Activated CD4-positive, alpha-beta T cell treated with anti-CD3 and anti-CD28 coated beads, Interleukin-2, Interleukin-6, amounts not matched to agents 100 ng/mL and 50 ng/mL, durations not matched to agents 16 hours and 8 hours (primary cell): ENCODE measurements at places on chromosomes 16 and 17.
A peak's percentile ranks its signal among the peaks of the same experiment; 100 is the strongest.

- DNase-seq: peak; percentile 77
Observed at GRCh38 chr17:17836818-17837379, at the start of gene SREBF1. Gene SREBF1 (minus strand): TSS chr17:17836986. CDS start chr17:17836817, 169 bp downstream.

GRCh38 chr16:15484662-15485061 is 50.3 kb downstream of the BMERB1 start:
- no peak for DNase-seq

DNA sequence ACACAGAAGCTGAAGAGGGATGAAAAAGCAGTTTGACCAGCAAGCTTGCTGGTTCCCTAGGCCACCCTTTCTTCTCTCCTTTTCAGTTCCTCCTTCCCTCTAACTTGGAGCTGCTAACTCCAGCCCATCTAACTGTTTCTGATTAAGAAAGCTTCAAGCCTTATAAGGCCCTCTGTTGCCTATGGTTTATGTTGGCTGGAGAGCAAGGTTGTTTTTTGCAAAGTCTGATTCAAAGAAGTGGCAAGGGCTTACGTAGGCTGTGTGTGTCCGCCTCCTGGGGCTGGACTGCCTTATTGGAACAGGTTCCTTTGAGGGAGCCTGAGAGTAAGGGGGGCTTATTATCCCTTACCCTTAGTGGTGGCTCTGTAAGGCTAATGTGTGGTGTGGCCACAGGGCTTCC is 7.1 kb downstream of the AKAP1 start:
- no peak for DNase-seq

GRCh38 chr16:56910654-56911539 is 21.0 kb upstream of the HERPUD1 start:
- no peak for DNase-seq

GRCh38 chr17:57490111-57490845 is 234.0 kb downstream of the MSI2 start:
- no peak for DNase-seq

GRCh38 chr17:13572581-13572980 is 29.1 kb downstream of the HS3ST3A1 start:
- no peak for DNase-seq

DNA sequence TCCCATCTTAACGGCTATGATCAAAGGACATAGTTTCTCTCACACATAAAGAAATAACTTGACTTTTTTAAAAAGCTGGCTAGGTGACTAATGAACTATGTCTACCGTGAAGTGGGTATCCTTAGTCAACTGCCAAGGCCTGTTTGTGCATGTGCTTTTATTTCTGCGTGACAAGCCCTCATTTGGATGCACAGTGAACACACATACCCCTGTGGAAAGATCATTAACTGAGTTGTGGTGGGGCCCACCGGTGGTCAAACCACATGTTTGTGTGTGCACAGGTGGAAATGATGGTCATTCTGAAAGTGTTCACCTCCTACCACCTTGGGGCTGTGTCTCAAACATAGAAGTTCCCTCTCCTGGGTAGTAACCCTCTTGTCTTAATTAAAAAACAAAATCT is 256.1 kb upstream of the SALL1 start:
- no peak for DNase-seq

- DNase-seq: no peak
Observed at GRCh38 chr16:58883131-58883530, 149.0 kb upstream of the GOT2 start.

DNA sequence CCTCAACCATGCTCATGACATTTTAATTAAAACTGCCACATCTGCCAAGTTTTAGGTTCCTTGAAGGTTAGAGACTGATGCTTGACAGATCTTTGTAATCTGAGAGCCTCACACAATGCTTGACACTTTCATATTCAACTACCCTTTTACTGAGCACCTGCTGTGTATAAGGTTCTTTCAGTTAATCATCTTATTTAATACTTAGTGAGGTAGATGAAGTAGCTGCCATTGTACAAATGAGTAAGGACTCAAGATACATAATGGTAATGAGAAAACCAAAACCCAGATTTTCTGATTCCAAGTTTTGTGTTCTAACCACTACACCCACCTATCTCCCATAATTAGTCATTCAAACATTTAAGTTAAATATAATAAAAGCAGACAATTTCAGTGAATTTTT is 35.4 kb upstream of the ARL6IP1 start:
- DNase-seq: peak; percentile 16

GRCh38 chr16:66003201-66003600 is 363.3 kb upstream of the CDH5 start:
- DNase-seq: no peak

GRCh38 chr17:75828076-75828400 is 16.2 kb downstream of the UNC13D start:
- no peak for DNase-seq

- peak; percentile 70 for DNase-seq
Observed at GRCh38 chr17:58200024-58200633, 7.6 kb downstream of the EPX start.

- DNase-seq: no peak
Observed at GRCh38 chr17:40327735-40328385, 18.9 kb downstream of the RARA start.

GRCh38 chr17:76585649-76586593 is at the start of gene ST6GALNAC2:
Gene ST6GALNAC2 (minus strand): TSS chr17:76585860. CDS start chr17:76585808, 52 bp downstream.
- DNase-seq: peak; percentile 42

- no peak for DNase-seq
Observed at GRCh38 chr16:79347277-79347676, 253.3 kb downstream of the MAF start.

DNA sequence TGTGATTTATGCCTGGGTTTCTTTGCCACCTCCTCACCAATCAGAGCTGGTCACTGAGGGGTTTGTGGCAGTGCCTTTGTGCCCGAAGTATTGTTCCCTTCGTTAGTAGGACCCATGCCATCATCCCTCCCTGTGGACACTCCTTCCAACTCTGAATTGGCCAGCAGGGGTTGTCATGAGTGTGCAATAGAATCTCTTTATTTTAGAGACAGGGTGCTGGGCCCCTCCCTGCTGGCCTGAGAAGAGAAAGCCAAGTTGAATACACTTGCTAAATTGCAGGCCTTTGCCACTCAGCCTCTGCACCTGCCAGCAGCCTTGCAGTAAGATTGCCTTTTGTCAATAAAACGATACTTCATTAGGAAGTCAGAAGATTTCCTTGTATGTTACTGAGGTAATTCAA is 40.7 kb upstream of the SLC12A3 start:
- DNase-seq: no peak

- DNase-seq: no peak
Observed at GRCh38 chr17:75459590-75460267, 3.3 kb downstream of the TMEM94 start.

- no peak for DNase-seq
Observed at GRCh38 chr17:55536205-55536604, 25.0 kb upstream of the SMIM36 start.

GRCh38 chr17:78839235-78839761 is 1.3 kb downstream of the USP36 start:
- peak; percentile 34 for DNase-seq

DNA sequence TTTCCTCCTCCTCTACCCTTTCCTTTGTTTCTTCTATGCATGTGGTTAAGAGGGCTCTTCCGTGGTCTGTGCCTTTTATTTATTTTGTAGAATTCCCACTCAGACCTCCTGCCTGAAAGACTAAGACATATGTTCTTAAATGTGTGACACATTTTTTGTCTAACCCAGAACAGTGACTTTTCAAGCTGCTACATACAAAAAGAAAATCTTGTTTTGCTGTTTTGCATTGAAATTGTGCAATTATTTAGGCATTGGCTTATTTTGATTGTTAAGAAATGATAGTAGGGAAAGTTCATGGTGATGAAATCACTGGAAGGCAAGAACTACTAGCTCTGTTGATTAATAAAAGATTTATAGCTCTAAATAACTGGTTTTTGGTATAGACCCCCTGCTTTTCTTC is 76.8 kb downstream of the TUBD1 start:
- DNase-seq: no peak

GRCh38 chr17:4492721-4493561 is 5.7 kb upstream of the SPNS2 start:
- no peak for DNase-seq

GRCh38 chr16:83959656-83960434 is 6.8 kb downstream of the OSGIN1 start:
- DNase-seq: no peak

DNA sequence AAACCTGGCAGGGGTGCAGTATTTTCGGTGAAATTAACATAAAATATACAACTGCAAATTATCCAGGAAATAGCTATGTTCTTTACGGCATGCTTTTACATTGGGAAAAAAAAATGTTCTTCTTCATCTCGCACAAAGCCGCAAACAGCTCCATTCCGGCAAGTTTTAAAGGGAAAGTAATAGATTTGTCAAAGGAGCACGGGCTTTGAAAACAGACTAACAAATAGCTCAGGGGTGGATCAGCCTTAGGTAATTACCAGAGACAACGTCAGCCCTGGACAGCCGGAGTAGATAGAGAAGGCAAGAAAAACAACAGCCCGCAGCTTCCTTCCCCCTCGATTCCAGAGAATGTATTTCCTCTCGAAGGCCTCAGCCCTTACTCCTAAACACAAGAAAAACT is 222.5 kb downstream of the C16orf78 start:
- DNase-seq: no peak

GRCh38 chr16:1858189-1858865 is 13.6 kb downstream of the MEIOB start:
- no peak for DNase-seq

DNA sequence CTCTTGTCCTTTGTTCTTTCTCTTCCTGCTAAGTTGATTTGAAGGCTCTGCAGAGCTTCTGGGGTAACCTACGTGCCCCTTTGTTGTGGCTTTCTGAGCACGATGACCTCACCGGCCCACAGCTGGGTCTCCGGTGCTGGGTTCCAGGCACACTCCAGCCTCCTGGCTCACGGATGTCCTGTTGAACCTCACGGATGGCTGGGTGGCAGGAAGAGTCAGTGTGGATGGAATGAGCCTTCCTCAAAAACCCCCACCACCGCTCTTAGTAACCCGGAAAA is 116.0 kb downstream of the SOCS1 start:
- peak; percentile 35 for DNase-seq

- no peak for DNase-seq
Observed at GRCh38 chr17:49045376-49045775, 48.2 kb downstream of the IGF2BP1 start.

- no peak for DNase-seq
Observed at GRCh38 chr16:27726621-27727261, 176.8 kb downstream of the KATNIP start.
